ENCODE measurements at places on chromosomes 3 and 15.

GRCh38 chr15:25095179-25095578 is 140.4 kb downstream of the SNRPN start:
- no peak for DNase-seq

- DNase-seq: no peak
Measured at GRCh38 chr3:101249522-101249921, 70.9 kb downstream of the IMPG2 start.

DNA sequence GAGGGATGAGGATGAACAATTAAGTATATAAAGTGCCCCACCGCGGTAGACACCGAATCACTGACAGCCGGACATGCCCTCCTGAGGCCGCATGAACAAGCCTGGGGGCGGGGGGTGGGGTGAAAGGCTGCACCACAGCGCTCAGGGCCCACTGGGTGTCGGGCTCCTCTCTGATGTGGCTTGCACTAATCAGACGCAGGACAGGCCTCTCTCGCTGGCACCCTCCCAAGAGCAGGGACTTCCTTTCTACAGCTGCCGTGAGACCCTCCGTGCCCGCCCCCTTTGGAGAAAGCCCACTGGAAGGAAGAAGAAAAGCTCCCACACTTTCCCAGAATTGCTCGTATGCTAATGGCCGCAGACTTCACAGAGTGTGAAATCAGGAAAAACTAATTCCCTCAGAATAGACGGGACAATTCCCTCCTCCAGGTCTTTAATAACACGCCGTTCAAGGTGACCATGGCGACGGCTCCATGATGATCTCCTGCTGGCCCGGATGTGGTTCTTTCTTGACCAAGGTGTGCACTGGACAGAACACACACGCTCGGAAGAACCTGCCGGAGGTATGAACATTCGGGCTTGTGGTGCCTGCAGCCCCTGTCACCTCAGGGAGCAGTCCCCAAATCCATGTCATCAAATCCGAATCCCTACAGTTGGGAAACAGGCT is 32.0 kb downstream of the IQSEC1 start:
- no peak for DNase-seq

DNA sequence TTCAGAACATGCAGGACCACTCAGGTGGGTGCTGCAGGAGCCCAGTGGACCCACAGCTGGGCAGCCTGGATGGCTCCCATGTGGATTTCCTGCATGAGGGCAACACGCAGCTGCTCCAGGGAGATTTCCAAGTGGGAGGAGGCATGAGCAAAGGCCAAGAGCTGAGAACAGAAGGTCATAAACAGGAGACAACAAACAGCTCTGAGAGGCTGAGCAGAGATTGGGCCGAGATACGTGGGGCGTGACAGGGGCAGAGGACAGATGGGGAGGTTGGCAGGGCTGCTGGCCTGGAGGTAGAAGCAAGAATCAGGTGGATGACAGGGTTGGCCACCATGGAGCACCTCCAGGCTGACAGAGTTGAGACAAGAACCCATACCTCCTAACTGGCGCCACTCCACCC is 2.9 kb downstream of the PHGR1 start:
- DNase-seq: no peak

GRCh38 chr15:80982205-80982604 is 7.4 kb downstream of the MESD start:
- no peak for DNase-seq

GRCh38 chr15:71674354-71674753 is 136.0 kb upstream of the NR2E3 start:
- DNase-seq: no peak

All from stimulated activated CD8-positive, alpha-beta memory T cell treated with anti-CD3 and anti-CD28 coated beads, Interleukin-12 subunit alpha, Interleukin-12 subunit beta, amount 100 ng/mL, for 4 hours (primary cell).